ENCODE measurements at places on chromosomes 6 and 20. TPM values are rescaled to one million over a fixed set of nuclear protein-coding genes. Genes with fewer than 3 reads are reported as not detected.

The NFKBIE gene
- 41.0 TPM for total RNA-seq

The PCIF1 gene
- 16.1 TPM for total RNA-seq

The WFDC5 gene
- total RNA-seq = not detected

The RBM24 gene
- total RNA-seq = 4.4 TPM

The MPIG6B gene
- not detected for total RNA-seq

The TFAP2A gene
- not detected for total RNA-seq

The RCAN2 gene
- 0.80 TPM for total RNA-seq

The GHRH gene
- not detected for total RNA-seq

The ACAT2 gene
- 54.2 TPM for total RNA-seq

The GSTA3 gene
- not detected for total RNA-seq

The KCNQ5 gene
- total RNA-seq = not detected

The ZC2HC1B gene
- not detected for total RNA-seq

The XKR7 gene
- not detected for total RNA-seq

The TTPAL gene
- total RNA-seq = 4.5 TPM

The MAP3K5 gene
- 10.1 TPM for total RNA-seq

The NOTCH4 gene
- total RNA-seq = 89.3 TPM

The SEMG1 gene
- total RNA-seq = not detected

The HSPA1A gene
- total RNA-seq = 167 TPM

The LIME1 gene
- 5.5 TPM for total RNA-seq

The TRAPPC3L gene
- total RNA-seq = 0.10 TPM

The FHL5 gene
- total RNA-seq = not detected

The HCRTR2 gene
- total RNA-seq = not detected

The FERMT1 gene
- 4.0 TPM for total RNA-seq

The CLPSL2 gene
- total RNA-seq = not detected

The ZBTB46 gene
- 2.9 TPM for total RNA-seq

The APOM gene
- total RNA-seq = 1.4 TPM

The SGK2 gene
- not detected for total RNA-seq
